ENCODE measurements at places on chromosomes 4 and X.

- DNase-seq, result no peak
These were observed 23.9 kb downstream of the SLC39A8 start for GRCh38 chr4:102321260-102321995.

- DNase-seq, result peak; percentile 8
These were observed 10.2 kb downstream of the BEND2 start for GRCh38 chrX:18210470-18210869.

DNA sequence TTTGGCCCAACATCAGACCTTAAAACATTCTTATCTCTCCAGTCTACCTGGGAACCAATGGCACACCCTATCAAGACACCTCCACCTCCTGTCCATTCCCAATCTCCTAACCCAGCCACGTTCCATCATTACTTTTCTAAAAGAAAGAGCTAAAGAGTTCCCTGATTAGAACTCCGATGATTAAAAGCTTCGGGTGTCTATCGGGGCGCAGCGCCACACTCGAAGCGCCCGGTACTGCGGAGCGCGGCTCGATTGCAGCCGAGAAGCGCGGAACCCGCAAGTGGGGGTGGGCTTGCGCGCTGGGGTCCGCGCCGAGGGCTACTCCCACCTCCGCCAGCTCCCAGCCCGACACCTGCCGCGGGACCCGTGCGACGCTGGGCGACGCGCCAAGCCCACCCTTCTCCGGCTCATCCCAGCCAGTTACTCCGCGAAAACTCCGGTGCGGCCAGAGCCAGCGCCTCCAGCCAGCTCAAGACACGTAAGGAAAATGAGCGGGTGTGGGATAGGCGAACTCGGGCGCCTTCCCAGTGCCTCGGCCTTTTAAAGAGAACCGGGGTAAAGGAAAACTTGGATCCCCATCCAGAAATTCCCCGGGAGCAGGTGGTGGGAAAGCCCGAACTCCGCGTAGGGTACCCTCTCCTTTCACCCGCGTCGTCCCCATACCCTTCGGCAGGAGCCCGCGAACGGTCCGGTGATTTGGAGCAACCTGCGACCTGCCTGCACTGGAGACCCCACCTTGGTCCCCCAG is 593 bp downstream of the NPY1R start:
- DNase-seq, result no peak

DNA sequence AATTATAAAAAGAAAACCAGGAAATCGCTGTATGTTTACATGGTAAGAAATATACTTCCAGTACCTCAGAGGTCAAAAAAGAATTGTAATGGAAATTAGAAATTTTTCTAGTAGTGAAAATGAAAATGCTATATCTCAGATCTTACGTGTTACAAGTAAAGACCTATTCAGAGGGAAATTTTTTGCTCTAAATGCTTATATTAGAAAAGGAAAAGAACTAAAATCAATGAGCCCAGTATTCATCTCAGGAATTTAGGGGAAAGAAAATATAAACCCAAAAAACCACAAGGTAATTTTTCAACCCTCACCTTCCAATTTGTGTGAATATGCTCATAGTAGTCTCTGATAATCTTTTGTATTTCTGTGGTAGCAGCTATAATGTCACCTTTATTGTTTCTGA is 145.6 kb downstream of the RAP1GDS1 start:
- no peak for DNase-seq

GRCh38 chr4:38071801-38072431 is 111.7 kb downstream of the PTTG2 start:
- DNase-seq, result no peak

GRCh38 chr4:112421911-112422310 is 94.1 kb downstream of the NEUROG2 start:
- DNase-seq, result no peak

DNA sequence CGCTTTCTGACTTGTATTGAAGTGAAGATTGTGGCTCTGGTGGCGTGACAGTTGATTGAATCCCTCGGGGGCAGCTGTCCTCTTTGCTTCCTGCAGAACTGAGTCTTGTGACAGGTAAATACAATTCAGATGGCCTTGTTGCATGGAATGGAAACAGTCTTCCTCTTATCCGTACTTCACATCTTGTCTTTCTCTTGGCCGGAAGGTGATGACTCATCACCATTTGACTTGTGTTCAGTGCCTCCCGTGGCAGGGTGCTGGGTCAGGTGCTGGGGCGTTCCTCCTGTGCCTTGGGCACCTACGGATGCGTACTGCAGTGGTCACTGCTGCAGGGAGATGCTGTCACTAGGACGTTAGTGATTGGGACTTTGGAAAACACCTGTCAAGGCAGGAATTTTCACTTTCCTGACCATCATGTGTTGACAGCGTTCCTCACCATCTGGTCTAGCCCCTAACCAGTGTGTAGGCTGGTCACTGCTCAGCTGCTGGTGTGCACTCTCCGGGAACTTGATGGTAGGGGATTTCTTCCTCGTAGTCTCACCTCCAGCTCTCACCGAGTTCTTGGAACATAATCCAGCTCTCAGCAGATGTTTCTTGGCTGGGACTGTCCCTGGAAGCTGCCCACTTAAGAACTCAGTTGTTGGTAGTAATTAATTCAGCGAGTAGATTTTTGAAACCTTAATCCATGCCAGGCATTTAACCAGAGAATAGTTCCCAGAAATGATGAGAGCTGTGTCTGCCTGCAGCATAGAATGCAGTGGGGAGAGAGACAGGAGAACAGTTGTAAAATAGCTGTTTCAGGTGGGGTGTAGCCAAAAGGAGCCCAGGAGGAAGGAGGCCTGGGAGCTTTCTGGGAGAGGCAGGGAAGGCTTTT is 7.2 kb downstream of the TBC1D14 start:
- no peak for DNase-seq

- no peak for DNase-seq
These were observed 1138.8 kb downstream of the ARAP2 start for GRCh38 chr4:35105486-35105885.

All from astrocyte of the cerebellum (primary cell).